ENCODE measurements at places on chromosomes 12 and 14. TPM values are rescaled to one million over a fixed set of nuclear protein-coding genes. Genes with fewer than 3 reads are reported as not detected.
A peak's percentile ranks its signal among the peaks of the same experiment; 100 is the strongest.

The C12orf57 gene
- total RNA-seq, result 274 TPM

- DNase-seq, result no peak
These were observed 83.8 kb downstream of the PTPRB start for GRCh38 chr12:70553391-70553859.

DNA sequence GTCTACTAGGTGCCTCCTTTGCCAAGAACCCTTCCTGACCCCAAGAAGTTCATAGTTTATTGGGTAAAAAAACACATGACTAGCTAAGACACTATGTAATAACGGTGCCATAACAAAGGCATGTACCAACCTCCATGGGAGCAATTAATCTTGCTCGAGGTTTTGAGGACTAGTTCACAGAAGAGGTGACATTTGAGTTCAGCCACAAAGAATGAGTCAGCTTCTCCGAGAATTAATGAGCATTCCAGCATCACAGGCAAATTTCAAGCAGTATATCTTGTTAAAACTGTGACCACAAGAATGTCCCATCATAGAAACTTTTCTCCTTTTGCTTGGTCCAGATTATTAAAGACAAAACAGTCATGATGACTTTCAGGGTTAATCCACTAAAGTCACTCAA lies 113.0 kb upstream of the RAP1B start:
- peak; percentile 75 for DNase-seq

The COL2A1 gene
- not detected for total RNA-seq

The CLEC4A gene
- total RNA-seq, result 0.48 TPM

GRCh38 chr14:84998216-84998615 lies 531.7 kb upstream of the FLRT2 start:
- no peak for DNase-seq

The RNASE12 gene
- not detected for total RNA-seq

The CFAP251 gene
- 1.5 TPM for total RNA-seq

All from RPMI7951 (cell line).